Activated CD8-positive, alpha-beta T cell treated with anti-CD3 and anti-CD28 coated beads, Interleukin-2, amount 10 ng/mL, durations not matched to agents 7 days and 5 days (primary cell): ENCODE measurements at places on chromosomes 4 and X.

- no peak for DNase-seq
Observed at GRCh38 chrX:14352511-14352910, 176.8 kb upstream of the GLRA2 start.

DNA sequence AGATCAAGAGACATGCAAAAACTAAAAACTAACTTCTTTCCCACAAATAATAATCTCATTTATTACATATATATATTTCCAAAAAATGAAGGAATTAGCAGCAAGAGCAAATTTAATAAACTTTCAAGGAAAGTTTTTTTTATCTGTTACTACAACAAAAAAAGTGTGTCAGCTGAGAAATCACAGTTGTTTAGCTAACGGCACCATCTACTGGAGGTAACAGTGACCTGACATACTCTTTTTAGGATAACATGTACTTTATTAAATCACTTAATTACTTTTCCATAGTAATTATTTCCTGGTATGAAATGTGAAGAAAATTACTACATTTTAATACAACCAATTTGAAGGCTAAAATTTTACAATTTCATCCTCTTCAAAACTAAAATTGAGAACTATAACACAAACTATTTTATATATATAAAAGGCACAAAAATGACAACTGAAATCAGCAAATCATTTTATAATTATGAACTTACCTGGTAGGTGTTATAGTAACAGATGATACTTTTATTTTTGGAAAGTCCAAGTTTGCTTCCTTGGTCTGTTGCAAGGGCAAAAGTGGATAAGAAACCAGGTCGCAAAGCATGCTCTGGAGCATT lies 9.1 kb downstream of the LAMTOR3 start:
- DNase-seq: peak; percentile 62

DNA sequence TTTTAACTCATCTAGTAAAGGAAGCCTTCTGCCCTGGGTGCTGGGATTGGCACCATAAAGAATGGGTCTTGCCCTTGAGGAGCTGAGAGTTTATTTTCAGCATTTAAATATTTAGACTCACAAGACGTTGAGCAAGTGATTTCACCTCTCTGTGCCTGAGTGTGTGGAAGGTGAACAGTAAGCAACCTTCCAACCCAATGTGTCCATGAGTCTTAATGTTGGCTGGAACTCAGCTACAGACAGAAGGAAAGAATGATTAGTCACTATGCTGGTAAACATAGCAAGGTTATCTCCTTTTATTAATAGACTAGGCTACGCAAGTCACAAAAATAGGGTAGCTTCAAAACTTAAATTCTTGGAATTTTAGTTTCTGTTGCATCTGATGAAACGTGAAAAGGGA lies 277.4 kb upstream of the GATB start:
- DNase-seq: no peak

GRCh38 chr4:126715067-126715466 lies 917.7 kb upstream of the INTU start:
- DNase-seq: no peak

DNA sequence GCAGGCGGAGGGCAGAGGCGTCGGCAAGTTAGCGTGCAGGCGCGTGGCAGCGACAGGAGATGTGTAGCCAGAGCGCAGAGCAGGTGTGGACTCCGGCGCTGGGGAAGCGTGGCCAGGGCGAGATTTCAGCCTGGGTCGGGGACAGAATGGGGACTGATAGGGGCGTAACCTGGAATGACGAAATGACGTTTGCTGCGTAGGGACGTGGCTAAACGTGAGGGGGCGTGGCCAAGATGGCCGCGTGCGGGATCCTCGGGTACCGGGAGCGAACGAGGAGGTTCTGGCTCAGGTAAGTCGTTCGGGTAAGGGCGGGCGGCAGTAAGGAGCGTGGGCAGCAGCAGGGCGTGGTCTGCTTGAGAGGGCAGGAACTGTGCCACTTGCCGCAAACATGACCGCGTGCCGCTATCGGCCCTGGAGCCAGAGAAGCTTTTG lies 10.9 kb upstream of the CLTRN start:
- DNase-seq: peak; percentile 81

DNA sequence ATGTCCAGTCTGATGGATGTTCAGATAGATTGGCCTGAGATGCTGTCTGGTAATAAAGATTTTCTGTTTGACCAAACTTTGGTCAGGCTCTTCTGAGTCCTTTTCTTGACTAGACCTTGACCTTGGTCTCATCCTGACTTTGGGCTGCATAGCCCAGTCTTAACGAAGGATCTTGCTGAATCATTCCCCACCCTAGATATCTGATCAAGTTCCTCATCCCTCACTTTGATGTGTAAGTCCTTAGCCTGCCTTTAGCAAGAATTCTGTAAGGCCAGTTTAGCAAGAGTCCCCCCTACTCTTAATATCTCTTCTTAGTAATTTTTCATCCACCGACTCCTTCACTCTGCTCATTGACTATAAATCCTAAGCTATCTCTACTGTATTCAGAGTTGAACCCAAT lies 244.4 kb upstream of the JADE1 start:
- DNase-seq: no peak

DNA sequence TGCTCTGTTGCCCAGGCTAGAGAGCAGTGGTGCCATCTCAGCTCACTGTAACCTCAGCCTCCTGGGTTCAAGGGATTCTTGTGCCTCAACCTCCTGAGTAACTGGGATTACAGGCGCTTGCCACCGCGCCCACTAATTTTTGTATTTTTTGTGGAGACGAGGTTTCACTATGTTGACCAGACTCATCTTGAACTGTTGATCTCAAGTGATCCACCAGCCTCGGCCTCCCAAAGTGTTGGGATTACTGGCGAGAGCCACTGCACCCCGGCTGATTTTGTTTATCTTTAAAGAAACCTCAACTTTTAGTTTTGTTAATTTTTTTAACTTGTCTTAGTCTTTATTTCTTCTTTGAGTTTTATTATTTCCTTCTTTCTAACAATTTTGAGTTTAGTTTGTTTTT lies 163.2 kb downstream of the SLC4A4 start:
- no peak for DNase-seq

GRCh38 chrX:17792826-17793225 lies 55.5 kb downstream of the SCML1 start:
- no peak for DNase-seq

DNA sequence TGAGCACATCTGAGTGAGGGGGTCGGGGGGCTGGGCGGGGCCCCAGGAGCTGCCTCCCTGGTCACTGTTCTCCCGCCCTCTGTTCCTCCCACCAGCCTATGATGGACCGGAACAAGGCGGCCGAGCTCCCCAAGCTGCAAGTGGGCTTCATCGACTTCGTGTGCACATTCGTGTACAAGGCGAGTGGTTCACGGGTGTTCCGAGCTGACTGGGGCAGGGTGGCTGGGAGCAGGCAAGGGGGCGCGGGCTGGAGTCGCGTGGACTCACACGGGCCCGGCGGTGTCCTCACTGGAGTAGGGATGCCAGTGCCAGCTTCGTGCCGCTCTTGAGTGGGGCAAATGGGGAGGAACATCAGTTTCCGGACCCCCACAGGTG lies 7.7 kb downstream of the ATP5ME start:
- DNase-seq: no peak

DNA sequence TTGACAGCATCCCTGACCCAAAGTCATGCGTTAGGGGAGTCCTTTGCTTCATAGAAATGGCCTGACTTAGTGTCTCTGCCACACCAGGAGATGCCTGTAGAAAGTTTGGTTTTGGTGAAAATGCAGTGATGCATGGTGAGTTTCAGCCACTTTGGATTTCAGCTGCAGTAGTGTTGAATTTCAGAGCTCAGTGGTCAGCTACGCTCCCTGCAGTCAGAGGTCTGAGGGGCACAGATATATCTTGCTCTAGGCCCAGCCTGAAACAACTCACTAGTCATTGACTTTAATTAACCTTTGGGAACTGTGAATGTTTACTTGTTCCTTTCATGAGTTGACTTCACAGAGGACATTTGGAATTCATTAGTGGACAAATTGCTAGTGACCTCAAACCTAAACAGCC lies 17.5 kb downstream of the RBMX2 start:
- DNase-seq: no peak

DNA sequence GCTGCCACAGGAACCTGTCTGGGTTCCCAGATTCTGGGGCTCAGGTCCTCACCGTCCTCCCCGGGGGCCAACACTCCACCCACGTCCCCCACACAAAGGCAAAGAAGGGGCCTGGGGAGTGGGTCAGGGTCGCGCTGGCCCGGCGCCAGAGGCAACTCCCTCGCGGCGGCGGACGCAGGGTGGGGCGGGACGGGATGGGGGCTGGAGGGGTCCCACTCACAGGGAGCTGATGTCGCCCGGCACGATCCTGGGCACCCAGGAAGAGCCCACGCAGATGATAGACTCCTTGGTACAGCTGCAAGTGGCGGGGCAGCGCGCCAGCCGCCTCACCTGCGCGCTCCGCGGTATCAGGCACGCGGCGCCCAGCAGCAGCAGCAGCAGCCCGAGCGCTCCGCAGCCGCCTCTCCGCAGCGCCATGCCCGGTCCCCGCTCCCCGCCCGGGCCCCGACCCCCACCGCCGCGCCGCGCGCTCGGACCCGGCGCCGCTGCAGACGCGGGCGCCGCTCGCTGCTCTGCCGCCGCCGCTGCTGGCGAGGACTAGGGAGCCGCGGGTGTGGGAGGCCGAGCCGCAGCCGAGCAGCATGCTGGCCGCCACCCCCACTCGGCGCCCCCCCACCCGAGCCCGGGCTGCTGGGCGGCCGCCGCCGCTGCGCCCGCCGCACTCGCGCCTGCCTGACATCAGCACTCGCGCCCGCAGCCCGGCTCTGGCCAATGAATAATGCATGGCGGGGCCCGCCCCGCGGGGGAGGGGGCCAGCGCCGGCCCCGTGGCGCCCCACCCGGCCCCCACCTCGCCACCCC lies at the start of gene LGI2:
Gene LGI2, minus strand, starts transcription at position 670 of the 800 bp plus-strand sequence. Its CDS starts 253 bp downstream, at position 417.
- DNase-seq: no peak

GRCh38 chrX:29145316-29145715 lies 558.1 kb downstream of the IL1RAPL1 start:
- DNase-seq: no peak

GRCh38 chrX:15594371-15594770 lies 6.4 kb downstream of the ACE2 start:
- DNase-seq: no peak

DNA sequence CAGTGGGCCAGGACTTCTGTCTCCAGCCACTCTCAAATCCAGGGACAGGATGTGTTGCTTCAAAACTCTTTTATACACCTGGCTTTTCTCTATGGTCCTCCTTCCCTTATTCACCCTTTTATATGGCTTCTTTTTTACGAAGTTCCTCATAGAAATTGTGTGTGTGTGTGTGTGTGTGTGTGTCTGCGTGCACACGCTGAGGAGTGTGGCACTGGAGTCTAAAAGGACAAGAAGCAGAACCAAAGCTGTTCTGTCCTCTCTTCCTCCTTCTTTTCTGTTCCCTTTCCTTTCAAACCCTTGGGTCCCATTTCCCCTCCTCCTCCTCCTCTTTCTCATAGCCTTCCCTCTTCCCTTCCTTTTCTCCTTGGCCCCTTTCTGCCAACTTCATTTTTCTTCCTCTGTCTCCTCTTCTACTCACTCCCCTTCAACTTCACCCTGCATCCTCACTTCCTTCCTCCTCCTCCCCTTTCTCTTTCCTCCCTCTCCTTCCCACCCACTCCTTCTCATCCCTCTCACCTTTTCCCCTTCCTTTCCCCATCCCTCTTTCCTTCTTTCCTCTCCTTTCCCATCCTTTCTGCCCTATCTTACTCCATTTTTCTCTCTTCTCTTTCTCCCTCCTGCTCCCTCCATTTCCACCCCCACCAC lies 360.5 kb downstream of the MID1IP1 start:
- no peak for DNase-seq

DNA sequence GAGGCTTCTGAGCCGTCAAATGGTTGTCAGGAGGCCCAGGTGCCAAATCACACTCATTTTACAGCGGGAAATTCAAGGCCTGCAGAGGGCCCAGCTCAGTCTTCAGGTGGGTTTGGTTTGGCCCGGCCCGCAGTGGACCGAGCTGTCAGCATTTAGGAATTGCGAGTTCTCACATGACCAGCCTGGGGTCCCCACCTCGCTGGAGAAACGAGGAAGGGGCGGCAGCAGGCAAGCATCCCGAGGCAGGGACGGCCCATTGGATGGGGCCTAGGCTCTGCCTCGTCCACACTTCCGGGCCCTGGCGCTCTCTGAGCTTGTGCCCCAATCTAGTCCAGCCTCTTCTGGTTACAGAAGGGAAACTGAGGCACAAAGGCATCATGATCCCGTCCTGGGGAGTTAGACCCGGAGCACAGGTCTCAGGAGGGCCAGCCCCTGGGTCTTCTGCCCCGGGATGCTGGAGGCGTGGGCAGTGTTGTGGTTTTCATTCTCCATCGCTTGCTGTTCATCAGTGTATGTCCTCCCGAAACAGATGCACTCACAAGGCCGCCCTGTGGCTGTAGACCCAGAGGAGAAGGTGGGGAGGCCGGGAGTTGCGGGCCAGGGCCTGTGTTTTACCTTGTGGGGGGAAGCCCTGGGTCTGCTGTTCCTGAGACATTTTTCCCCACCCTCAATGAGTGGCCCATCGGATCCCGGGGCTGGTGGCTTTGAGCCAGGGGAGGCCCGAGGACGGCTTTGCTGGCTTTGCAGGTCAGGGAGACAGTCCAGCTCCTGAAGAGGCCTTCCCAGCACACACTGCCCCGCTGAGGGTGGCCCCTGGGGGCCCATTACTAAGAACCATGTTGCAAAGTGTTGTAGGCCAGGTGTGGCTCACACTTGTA lies 8.9 kb downstream of the PSAPL1 start:
- DNase-seq: no peak

DNA sequence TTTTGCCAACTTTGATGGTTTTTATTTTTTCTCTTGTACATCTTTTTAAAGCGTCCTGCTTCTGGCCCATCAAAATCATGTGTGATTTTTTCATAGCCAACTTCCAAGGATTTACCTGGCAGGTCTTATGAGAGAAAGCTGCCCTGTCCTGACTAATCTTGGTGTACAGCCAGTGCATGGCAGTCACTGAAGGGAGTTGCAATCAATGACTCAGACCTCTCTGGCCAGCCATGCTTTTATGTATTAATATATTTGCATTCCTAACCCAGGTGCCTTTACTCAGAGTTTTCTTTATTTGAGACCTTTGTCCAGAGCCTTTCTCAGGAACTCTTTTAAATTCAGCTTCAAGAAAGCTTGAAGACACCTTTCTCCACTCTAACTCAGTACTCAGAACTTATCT lies 691.5 kb upstream of the HTR2C start:
- no peak for DNase-seq

GRCh38 chr4:70722199-70722791 lies 531 bp downstream of the RUFY3 start:
- peak; percentile 49 for DNase-seq

- DNase-seq: no peak
Observed at GRCh38 chrX:63764946-63765345, 20.1 kb downstream of the ARHGEF9 start.

GRCh38 chr4:180530787-180531186 lies 1712.4 kb upstream of the TENM3 start:
- DNase-seq: no peak
